ENCODE measurements at places on chromosomes 5 and 9.

DNA sequence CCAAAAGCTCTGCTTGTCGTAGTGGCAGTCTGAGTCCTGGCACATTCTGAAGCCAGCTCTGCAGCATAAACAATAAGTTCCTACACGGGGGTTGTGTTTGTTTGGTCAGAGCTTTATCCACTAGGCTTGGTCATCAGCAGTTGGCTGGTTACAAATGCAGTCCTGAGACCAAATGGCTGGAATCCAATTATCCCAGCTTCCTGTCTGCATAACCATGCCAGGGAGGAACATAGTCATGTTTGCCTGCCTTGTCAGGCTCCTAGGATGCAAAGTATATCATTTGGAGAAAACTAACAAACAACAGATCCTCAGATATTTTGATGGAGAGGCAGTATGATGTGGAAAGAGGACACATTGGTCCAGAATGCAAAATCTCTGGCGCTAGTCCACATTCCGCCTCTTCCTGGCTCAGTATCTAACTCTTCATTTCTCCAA, 85.8 kb downstream of the FBXO38 start:
- no peak for DNase-seq

GRCh38 chr5:51275428-51275827, 107.8 kb upstream of the ISL1 start:
- DNase-seq: no peak

GRCh38 chr5:157670662-157671591, at the start of gene C5orf52:
Gene C5orf52 (plus strand): TSS chr5:157671533. CDS start chr5:157671615, 82 bp downstream.
- peak; percentile 49 for DNase-seq

DNA sequence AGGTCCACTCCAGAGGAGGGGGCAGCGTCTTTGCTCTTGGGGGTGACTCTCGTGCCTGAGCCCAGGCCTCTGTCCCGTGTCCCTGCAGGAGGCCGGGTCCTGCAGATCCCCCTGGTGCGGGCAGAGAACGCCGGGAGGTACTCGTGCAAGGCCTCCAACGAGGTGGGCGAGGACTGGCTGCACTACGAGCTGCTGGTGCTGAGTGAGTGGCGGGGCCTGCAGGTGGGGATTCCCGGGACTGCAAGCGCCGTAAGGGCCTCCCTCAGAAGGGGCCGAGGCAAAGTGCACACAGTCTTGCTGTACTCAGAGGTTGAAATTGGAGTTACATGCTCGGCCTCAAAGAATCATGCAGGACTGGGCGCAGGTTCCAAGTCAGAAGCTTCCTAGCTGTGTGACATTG, 62.7 kb upstream of the ASS1 start:
- DNase-seq: no peak

DNA sequence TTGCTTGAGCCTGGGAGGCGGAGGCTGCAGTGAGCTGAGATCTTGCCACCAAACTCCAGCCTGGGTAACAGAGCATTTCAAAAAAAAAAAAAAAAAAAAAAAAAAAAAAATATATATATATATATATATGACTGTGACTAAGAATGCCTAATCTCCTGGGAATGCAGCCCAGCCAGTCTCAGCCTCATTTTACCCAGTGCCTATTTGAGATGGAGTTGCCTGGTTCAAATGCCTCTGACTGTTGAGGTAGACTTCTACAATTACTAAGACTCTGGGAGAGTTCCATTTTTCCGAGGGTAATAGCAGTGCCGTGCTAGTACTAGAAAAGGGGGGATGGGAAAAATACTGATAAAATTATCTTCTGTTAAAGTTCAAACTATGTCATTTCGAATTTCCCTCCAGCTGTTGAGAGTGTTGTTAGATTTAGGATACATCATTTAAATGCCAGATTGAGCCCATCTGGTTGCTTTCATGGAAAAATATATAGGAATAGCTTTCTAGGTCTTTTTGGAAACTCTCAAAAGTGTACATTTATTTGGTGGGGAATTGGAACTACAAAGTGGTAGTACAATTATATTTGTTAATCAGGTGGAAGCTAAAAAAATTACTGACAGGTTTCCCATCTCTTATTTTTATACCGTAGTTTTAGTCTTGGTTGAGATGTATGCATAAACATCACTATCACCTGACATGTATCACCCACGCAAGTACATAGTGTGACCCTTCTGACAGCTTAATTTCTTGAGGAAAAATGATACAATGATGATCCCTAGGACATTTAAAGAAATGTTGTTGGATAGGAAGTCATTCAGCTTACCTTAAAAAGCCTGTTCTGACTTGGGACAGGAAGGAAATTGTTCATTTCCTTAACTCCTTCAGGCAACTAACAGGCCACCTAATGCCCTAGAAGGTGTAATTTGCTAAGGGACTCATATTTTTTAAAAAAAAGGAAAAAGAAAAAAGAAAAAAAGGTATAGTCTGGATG, 214.9 kb downstream of the ADAMTSL1 start:
- no peak for DNase-seq

Measured in B cell (primary cell).